Fibroblast of skin of back (primary cell): ENCODE measurements at places on chromosomes 2 and 18.
A peak's percentile ranks its signal among the peaks of the same experiment; 100 is the strongest.

DNA sequence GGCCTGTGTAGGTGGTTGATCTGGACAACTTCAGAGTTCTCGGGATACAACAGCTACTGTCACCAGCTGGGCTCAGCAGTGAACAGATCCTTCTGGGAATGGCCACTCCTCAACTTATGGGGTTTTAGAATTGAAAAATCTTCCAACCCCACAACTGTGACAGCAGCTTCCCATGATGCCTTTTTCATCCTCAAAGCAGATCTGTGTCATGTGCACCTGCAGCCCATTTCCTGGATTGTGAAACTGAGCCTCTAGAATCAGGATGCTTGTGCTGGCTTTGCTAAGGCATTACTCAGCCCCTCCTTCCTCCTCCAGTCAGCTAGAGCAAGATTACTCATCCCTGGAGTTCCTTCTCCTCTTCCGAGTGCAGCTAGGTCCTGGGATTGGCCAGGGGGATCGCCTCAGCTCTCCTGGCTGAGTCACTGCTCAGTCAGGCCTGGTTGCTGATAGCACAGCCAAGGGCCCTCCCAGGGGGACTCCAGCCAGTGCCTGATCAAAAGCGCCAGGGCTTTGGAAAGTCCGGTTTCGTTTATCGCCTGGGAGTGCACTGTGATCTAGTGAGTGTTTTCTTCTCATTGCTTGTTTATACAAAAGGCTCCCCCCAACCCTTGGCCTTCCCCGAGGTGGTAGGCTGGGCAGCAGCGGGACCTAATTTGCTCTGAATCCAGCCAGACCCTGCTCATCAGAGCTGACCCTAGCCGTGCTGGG, 2.4 kb upstream of the LPIN1 start:
- peak; percentile 100 for DNase-seq

- DNase-seq = peak; percentile 47
Observed at GRCh38 chr2:178397002-178397605, 53.9 kb downstream of the PRKRA start.

DNA sequence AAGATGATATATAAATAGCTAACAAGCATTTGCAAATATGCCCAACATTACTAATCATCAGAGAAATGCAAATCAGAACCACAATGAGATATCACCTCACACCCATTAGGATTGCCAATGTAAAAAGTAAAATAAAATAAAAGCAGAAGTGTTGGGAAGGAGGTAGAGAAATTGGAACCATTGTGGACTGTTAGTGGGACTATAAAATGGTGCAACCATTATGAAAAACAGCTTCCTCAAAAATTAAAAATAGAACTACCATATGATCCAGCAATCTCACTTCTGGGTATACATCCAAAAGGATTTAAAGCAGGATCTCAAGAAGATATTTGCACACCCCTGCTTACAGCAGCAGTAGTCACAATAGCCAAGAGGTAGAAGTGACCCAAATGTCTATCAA, 99.8 kb upstream of the DAPL1 start:
- no peak for DNase-seq

DNA sequence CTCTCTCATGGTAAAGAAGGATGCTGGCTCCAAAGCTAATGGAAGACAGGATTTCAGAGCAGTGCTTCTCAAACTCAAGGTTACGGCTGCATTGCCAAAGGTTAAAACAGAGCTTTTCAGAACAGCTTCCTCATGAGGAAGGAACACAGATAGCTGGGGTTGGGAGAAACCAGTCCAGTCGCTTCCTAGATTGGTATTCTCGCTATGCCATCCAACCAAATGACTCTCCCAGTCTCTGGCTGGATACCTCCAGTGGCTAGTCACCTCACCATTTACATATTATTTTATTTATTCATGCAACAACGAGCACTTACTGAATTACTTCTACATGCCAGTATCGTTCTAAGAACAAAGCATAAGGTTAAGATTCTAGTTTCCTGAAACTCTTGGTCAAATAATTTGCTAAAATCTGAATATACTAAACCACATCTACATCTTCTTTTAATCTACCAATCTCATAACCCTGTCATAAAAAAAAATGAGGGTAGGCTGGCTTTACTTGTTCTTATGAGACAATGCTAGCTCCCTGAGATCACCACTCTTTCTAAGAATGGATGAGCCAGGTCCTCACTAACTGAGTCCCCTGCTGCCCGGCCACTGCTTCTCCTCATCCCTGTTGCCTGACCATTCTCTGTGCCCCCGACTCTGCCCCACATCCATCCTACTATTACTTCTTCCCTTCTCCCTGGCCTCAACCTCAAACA, 20.4 kb downstream of the KDSR start:
- no peak for DNase-seq

DNA sequence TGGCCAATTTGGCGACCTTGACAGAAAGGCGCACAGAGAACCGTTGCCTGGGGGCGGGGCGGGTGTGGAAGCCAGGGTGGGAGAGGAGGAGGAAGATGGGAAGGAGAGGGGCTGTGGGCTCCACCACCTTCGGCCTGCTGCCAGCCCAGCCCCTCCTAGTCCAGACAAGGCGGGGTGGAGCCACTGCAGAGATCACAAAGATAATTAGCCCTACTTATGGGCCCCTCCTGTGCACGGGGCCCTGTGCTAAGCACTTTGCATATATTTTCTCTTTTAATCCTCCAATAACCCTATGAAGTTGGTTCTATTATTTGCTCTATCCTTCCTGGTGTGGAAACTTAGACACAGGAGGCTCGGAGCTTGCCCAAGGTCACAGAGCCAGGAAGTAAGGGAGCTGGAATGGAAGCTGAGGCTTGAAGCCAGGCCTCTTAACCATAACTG, 13.7 kb upstream of the ECEL1 start:
- no peak for DNase-seq

DNA sequence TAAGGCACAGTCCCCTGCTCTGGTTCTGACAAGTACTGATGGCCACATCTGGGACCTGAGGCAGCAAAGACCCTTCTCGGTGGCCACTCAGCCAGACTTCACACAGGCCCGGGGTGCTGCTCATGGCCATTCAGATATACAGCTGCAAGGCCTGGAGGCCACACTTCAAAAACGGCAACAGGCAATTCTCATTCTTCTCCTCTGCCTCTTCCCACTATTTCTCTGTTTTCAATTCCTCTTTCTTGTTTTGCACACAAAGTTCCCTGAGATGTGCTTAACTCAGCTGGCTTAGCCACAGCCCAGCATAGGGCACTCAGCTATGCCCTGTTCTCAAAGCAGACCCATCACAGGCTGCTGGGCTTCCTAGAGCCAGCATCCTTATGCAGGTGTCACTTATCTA, 29.9 kb downstream of the PTPN18 start:
- no peak for DNase-seq

DNA sequence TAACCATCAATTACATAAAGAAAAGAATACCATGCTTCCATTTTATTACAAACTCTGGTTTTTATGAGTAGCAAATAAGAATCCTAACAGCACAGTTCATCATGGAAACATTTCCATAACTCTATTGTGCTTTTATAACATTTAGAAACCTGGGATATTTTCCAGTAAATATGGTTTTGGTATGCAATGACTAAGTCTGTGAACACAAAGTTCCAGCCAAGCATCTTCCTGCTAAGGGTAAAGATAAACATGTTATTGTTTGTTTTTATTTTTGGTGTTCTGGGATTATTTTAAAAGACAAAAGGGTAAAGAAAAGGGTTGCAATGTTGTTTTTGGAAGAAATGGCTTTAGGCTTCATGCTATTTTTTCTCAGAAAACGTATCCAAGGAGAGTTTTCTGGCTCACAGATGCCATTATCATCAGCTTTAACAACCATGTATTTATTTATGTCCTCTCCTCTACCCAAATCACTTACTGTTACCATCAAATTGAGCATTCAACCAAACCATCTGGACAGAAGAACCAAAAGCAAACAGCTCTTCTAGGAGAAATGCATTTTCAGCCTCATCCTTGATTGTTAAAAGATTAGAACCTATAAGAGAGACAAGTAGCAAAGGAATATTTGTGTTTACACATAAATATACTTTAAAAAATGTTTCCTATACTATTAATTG, 116.0 kb downstream of the PLA2R1 start:
- DNase-seq = peak; percentile 77

GRCh38 chr2:144711084-144711483, 191.2 kb upstream of the ZEB2 start:
- DNase-seq = no peak

GRCh38 chr2:225270861-225271260, 128.6 kb upstream of the NYAP2 start:
- DNase-seq = peak; percentile 66

DNA sequence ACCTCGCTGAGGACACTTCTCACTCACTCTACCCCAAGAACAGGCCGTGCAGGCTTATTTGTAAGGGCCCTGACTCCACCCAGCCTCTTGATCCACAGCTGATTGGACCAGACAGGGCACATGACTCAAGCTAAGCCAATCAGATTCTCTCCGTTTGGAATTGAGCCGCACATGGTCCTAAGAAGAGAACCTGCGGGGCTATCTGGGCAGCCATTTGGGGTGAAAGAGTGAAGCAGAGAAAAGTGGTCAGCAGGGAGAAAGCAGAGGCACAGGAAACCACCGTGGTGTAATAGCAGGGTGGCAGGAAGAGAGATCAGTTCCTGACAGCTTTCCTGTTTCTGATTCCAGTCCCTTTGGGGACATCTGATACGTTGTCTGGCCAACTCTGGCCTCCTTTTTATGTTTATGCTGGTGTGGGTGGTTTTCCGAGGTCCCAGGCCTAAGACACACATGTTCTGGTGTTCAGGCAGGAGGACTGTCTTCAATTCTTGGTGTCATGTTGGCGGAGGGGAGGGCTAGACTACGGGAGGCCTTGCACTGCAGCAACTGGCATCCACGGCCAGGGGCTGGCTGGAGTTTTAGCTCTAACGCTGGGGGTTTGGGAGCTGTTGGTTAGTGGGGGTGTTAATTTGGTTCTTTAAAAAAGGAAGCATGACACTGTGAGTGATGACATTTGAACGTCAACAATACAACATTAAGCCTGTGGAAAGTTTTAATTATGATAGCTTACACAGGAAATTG, 26.1 kb upstream of the SPTBN1 start:
- no peak for DNase-seq

GRCh38 chr2:18372641-18373040, 187.8 kb downstream of the RDH14 start:
- no peak for DNase-seq

- no peak for DNase-seq
Observed at GRCh38 chr2:25112113-25112512, 56.3 kb downstream of the POMC start.

GRCh38 chr2:140747665-140748064, 1383.2 kb downstream of the LRP1B start:
- no peak for DNase-seq

GRCh38 chr2:119008108-119008507, 66.1 kb downstream of the MARCO start:
- DNase-seq = no peak

GRCh38 chr2:53505826-53506225, 261.8 kb upstream of the CHAC2 start:
- DNase-seq = peak; percentile 34

DNA sequence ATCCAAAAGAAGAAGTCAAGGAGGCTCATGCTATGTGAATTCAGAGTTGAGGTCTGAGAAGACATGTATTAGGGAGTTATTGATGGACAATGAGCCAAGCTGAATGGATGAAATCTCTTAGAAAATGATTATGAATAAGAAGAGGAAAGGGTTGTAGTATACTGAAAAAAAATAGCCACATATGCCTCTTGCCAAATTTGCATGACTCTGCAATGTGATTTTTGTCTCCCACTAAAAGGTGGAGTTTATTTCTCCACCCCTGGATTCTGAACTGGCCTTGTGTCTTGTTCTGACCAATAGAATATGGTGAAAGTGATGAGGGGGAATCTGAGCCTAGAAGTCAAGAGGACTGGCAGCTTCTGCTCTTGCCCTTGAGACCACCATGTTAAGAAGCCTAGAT, 8.6 kb upstream of the ERICH2 start:
- no peak for DNase-seq

GRCh38 chr2:175004730-175004979, 526 bp downstream of the CHN1 start:
- no peak for DNase-seq

DNA sequence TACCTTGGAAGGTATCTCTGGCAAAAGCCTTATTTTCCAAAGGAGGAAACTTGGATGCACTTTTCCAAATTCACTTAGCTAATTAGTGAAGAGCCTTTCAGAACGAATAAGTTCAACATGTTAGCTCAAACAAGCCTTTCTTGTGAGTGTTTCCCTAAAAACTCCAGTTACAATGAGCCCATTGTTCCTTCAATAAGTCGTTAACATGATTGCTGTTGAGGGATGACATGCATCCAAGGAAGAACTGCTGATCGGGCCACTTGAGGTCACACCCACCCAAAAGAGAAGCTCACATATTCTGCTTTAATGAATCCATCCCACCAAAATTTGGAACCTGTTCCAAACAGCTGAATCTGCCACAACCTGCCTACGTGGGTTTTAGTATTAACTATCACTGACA, 48.1 kb upstream of the SLC35G4 start:
- DNase-seq = no peak

- DNase-seq = no peak
Observed at GRCh38 chr18:34543356-34543755, 166.7 kb upstream of the DTNA start.

DNA sequence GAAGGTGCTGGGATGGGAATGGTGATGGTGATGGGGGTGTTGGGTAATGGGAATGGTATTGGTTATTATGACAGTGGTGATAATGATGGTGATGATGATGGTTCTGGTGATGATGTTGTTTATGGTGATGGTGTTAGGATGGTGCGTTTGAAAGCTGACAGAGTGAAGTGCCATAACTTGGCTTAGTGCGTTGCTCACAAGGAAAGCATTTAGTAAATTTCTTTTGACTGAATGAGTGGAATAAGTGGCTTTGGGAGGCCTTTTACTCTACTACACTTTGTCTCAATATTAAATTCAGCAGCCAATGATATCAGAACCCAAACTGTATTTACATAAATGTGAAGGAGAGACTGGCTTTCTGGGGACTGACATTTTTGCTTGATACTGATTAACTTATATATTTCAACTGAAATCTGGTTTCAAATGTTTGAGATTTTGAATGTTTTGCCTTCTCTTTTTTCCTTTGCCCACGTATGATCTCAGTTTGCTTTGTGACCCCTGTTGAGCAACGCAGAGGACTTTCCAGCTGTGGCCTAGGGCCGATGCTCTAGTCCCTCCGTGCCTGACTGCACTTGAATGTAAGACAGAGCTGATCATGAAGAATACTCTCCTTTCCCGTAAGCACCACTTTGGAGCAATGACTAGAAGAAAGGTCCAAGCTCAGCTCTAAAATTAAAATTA, 128.5 kb upstream of the SH3BP4 start:
- no peak for DNase-seq

DNA sequence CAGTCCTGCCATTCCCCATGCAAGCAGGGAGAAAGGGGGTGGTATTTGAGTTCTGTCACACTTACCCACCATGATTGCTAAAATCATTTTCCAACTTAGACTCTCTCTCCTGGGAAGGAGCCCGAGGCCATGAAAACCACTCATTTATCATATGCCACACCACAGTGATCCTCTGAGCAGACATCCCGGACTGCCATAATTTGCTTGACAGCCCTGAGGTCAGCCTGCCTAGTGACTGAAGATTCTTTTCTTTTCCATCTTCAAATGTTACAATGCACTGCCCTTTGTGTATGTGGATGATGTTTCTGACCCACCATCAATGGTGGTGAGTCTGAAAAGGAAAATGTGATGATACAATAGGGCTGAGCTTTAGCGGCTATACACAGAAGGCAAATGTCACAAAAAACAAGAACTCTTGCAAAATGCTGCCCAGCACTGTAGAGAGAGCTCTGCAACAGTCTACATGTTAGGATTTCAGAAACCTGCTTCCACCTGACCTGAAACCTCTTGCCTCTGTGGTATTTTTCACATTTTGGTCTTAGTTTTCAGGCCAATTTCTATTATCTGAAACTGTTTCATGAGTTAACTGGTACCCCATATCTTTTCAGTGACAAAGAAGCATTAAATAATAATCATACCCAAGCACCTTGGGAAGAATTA, 272.8 kb downstream of the ZNF385B start:
- DNase-seq = no peak
